ENCODE measurements at places on chromosomes 7 and 10.
A peak's percentile ranks its signal among the peaks of the same experiment; 100 is the strongest.

DNA sequence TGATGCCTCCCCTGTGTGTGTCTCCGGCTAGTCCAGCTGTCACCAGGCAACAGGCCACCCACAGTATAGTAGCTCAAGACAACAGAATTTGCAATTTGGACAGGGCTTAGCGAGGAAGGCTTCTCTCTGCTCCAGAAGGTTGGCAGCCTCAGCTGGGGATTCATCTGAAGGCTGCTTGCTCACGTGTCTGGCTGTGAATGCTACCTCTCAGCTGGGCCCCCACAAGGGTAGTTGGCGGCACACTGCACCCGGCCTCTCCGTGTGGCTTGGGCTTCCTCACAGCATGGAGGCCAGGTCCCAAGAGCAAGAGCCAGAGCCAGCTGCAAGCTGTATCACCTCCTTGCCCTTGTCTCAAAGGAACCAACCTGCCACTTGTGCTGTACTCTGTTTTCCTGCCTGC, 19.2 kb downstream of the ECHDC3 start:
- no peak for DNase-seq

GRCh38 chr10:92857904-92858514, 9.7 kb downstream of the EXOC6 start:
- no peak for DNase-seq

GRCh38 chr10:126350216-126350992, 37.9 kb downstream of the ADAM12 start:
- peak; percentile 89 for DNase-seq

DNA sequence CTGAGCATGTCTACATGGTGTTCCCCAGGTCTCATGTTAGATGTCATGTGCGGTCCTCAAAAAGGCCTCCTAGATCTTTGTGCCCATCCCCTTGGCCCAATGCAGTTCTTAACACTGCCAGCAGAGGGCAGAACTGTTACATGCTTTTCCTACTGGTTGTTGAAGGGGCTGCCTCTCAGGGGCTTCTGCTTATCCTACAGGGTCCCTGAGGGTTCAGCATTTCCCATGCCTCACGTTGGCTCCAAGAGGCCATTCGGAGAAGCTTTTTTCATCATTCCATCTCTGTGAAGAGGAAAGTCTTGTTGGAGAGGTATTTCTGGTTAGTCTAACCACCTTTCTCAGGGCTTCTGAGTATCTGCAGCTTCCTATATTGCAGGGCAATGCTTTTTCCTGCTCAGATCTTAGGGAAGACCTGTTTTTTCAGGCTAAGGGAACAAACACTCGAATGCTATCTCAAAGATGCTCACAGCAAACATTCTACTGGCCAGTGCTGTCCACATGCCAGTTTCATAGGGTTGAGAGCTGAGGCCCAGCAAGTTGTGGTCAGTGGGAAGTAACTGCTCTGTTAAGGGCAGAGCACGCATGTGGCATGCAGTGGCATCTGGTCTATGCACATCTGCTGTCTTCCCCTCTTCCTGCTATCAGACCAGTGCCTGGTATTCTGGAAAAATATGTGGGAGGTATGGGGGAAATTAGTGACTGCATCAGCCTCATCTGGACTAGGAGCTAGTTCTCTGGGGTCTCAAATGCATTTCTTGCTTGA, 31.5 kb downstream of the MBL2 start:
- no peak for DNase-seq

- DNase-seq = no peak
Observed at GRCh38 chr10:43502931-43503330, 66.0 kb downstream of the ZNF487 start.

GRCh38 chr7:138900035-138900828, 81.0 kb downstream of the KIAA1549 start:
- DNase-seq = no peak

DNA sequence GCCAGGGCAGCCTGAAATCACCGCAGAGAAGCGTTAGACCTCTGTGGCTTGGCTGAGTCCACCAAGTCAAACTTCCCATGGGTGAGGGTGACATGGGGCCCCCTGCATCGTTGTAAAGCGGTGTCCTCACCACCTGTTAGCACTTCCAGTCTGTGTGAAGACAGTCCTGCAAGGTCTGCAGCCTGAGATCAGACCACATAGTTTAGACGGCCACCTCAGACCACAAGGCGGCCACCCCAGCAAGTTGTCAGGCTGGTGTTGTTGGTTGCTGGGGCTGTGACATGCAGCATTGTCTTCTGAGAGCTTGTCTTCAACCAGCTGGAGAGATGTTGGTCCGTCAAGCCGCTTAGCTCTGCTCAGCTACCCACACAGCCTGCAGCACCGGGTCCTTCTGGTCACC, 44.1 kb upstream of the TARP start:
- DNase-seq = no peak

DNA sequence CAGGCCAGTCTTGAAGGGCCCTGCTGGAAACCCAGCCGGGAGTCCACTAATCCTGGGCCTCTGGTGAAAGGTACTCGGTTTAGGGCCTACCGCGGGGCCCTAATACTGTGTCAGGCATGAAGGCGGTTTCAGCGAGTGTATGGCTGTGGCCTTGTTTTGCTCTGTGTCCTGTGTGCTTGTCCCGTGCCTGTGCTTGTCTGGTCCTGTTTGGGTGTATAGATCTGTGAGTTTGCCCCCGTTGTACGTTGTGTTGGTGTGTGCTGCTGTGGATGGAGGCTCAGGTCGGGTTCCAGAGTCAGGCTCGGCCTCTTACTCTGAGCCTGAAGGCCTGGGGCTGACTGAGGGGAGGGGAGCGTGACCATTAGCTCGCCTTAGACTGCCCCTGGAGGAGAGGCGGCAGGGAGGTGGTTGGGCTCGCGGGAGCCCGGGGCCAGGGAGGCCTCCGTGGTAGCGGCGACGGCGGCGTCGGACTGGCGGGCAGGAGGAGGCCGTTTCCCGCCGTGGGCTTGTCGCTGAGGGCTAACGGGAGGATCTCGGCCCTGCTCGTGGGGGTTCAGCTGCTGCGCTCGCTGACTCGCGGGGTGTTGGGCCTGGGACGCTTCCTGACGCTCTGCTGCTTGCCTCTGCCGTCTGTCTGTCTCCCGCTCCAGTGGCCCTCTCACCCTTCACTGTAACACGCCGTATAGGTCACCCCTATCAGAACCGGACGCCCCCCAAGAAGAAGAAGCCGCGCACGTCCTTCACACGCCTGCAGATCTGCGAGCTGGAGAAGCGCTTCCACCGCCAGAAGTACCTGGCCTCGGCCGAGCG, 2.6 kb downstream of the TLX1 start:
- no peak for DNase-seq

Data from GM04504 (cell line).